ENCODE measurements at places on chromosomes 16 and 17.
A peak's percentile ranks its signal among the peaks of the same experiment; 100 is the strongest.

DNA sequence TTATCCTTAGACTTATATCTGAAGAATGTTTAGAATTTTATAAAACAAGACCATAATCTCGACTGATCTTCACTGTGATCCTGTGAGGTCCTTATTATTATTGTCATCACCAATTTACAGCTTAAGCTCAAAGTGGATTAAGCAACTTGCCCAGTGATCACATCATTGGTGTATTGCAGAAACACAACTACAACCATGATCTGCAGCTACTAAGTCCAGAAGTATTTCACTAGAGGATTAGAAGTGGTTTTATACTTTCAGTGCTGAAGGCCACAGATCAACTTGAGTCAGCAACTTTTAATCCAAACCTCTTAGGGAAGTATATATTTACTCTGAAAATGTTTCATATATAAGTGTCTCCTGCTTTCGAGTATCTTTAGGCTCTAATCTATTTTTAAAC lies 624.3 kb upstream of the SOX9 start:
- DNase-seq = no peak

DNA sequence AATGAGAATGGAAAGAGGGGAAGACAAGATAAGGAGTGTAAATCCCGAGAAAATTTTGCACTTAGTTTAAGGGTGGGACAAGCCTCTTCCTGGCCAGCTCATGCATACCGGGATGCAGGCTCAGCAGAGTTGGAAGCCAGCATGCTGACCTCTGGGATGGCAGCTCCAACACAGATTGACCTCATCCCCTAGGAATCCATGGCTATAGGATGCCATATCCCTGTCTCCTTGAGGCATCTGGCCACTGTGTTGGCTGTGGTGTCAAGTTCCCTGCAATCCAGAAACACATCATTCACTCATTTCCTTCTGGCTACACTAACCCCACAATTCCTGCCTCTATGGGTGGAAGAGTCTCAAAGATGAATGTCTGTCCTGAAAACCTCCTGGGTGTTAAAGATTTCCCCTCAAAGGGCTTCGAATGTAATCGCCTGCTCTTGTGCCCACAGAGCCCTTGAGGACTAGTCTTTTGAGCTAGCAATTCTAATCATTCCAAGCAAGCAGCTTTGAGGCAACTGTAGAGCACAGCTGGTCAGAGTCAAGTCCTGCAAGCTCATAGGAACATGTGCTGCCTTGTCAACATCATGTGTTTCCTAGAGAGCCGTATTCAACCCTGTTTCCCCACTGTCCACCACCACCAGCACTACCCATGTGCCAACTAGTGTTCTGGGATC lies 141.4 kb downstream of the PMP22 start:
- DNase-seq = no peak

- no peak for DNase-seq
Observed at GRCh38 chr16:14427371-14427948, 202.6 kb downstream of the PARN start.

- peak; percentile 83 for DNase-seq
Observed at GRCh38 chr16:83533193-83533592, 274.6 kb upstream of the HSBP1 start.
